ENCODE measurements at places on chromosomes 2 and 18.

- no peak for DNase-seq
These were observed 83.1 kb upstream of the RBM44 start for GRCh38 chr2:237715459-237715947.

DNA sequence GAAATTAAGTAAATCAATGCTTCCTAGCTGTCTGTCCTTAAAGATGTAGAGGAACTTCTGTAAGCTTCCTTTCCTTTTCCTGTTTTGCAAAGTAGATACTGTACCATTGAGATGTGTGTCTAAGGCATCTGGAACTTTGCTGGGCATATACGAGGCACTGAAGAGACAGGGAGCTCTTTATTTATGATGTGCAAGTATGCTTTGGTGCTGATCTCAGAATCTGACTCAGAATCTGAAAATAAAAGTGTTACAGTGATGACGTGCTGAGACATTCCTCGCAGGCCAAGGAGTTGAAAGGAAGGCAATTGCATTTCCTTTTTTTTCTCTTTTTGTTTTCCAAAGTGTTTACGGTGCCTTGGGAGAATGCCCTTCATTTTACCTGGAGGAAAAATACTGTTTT is 230.9 kb upstream of the RGPD4 start:
- DNase-seq = no peak

DNA sequence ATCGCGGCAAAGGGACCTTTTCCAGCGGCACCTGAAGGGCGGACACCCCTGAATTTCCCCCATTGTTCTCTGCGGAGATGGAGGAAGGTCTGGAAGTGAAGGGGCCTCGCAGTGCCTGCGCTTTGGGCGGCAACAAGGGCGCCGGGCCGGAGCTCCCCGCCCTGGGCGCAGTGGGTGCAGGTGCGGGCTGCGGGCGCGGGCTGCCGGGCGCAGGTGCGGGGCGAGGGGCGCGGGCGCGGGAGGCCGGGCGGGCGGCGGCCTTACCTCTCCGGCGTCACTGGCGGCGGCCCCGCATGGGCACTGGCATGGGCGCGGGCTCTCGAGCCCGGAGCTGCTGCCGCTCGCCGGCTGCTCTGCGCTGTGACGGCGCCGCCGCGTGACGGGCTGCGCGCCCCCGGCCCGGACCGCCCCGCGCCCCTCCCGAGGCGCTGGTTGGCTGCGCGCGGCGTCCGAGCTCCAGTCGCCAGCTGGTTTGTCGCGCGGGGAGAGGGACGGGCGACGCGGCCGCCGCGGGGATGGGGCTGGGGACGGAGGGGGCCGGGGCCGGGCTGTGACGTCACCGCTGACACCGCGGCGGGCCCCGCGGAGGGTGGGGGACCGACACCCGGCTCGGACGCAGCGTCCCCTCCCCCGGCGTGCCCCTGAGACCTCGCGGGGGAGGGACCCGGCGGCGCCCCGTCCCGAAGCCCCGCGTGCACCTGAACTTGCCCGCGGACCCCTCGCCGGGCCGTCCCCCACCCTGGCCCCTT is at the start of gene KIF1A:
KIF1A (minus strand) TSS at position 362 of the 749 bp plus-strand sequence. CDS start 22,467 bp downstream, outside the sequence.
- no peak for DNase-seq

DNA sequence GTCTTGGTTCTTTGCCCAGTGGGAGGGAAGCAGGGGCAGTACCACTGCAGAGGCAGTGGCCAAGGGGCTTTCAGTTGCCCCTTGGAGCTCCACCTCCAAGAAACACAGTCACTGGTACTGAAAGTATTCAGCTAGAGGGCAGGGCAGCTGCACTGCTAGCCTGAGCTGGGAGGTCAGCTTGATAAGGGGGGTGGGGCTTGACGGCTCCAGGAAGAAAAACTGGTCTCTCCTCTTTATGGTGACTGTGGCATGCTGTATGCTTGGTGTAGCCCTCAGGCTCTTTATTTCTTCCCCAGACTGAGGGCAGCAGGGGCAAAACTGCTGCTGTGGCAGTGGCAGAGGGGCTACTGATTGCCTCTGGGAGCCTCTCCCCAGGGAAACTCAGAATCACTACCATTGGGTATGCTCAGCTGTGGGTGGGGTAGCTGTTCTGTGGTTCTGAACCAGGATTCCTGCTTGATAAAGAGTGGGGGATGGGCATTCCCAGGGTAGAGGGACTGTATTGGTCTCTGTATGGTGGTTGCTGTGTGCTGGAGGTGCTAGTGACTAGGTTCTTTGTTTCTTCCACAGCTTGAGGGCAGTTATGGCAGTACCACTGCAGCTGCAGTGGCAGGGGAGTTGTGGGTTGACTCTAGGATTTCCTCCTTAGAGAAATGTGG is 134.6 kb upstream of the SCN7A start:
- DNase-seq = no peak

DNA sequence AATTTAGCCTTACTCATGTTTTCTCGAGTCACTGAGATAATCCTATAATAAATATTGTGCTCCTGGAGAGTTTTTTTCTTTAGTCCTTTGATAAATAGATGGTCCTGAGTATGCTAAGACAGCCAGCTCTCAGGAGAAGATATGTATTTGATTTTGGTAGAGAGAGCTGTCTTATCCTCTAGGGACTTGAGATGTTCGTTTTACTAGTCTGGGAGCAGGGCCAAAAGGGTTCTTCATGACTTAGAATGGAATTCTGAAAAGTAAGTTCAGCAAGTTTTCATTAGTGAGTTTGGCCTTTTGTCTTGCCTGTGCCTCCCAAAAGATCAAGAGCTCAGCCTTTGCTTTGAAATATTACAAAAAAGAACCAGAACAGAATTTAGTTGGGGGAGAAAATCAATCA is 246.7 kb downstream of the BABAM2 start:
- DNase-seq = no peak

- no peak for DNase-seq
These were observed 10.5 kb downstream of the NAPG start for GRCh38 chr18:10536280-10536679.

- no peak for DNase-seq
These were observed 50.0 kb downstream of the HDLBP start for GRCh38 chr2:241265506-241265905.

DNA sequence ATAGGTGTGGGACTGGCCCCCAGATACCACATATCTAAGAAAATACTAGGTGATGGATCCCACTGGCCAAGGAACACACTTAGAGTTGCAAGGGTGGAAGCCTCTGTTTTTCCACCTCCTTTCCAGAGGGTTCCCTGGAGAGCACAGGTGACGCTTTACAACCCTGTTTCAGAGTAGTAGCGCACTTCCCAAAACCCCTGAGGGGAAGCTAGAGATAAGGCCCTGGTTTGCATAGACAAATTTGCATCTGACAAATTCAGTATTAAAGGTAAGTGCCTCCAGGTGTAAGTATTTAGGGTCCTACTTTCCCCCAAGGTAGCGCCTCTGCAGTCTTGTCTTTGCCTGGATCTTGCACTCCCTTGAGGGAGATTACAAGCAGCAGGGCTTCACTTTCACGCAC is 474 bp upstream of the CERKL start:
- no peak for DNase-seq

DNA sequence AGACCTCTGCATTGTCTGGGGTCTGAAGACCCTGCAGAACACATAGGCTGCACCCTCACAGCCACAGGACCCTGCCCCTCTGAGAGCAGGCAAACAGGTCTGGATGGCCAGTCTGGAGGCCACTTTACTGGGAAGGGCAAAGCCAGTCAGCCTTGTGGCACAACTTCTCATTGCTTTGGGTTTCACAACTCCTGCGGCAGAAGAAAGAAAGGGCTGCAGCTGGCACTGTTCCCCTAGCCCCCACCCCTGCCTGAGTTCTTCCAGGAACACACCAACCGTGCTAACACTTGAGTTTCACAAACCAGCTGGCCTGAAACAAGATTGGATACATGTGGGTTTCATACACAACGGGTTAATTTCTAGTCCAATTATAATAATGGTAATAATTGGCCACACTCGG is 276.5 kb upstream of the MGAT5 start:
- no peak for DNase-seq

GRCh38 chr18:53796040-53796729 is 428.3 kb downstream of the MBD2 start:
- DNase-seq = no peak

Measured in stimulated activated CD4-positive, alpha-beta T cell treated with anti-CD3 and anti-CD28 coated beads, Interleukin-12 subunit alpha, Interleukin-12 subunit beta, amount 100 ng/mL, for 24 hours (primary cell).